ENCODE measurements at places on chromosomes 5 and 9.

DNA sequence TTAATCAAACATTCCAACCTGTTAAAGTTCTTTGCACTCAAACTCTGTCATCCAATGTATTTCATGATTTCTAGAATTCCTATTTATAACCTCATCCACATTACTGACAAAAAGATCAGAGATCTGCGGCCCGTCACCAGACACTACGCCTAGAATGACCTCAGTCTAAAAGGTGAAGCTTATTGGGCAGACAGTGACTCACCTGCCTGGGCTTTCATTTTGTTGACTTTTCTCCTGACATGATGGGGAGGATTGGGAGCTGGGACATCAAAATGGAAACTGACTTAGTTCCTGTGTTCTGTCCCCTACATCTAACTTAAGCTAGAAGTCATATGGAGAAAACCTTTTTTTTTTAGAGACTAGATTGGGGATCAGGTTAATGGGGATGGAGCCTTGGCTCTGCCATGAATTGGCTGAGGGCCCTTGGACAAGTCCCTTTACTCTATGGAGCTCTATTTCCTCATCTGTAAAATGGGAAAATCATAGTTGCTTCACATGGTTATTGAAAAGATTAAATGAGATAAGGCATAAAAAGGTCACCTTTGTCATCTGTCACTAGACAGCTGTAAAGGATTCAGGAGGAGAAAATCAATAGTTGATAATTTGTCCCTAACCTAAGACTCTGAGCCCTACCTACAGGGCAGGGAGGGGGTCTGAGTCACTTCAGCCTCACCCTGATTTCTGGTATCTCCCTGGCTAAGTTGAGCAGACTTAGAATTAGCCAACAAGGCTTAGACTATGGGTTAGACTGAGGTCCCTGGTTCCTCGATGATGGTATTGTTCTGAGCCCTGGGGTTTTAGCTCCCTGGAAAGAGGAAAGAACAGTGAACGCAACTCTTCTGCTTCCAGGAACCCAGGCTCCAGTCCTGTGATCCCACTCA is 224.8 kb upstream of the TBC1D2 start:
- DNase-seq: no peak

- no peak for DNase-seq
These were observed 445.0 kb upstream of the DMAC1 start for GRCh38 chr9:8244505-8245092.

DNA sequence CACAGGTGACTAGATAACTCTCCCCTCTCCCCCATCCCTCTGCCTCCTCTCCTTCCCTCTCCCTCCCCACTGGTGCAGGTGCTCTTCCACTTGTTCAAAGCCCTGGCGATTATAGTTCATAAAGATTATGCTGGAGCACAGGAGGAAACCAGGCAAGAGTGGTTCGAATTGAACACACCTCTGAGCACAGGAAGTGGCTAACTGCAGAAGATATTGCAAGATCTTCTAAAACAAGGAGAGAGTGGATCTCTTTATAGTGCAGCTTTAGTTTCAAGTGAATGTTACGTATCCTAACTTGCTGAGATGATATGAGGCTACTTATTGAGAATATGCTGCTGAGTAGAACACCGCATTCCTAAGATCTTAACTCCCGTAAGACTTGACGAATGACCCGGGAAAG is 178.4 kb downstream of the GOLPH3 start:
- DNase-seq: no peak

DNA sequence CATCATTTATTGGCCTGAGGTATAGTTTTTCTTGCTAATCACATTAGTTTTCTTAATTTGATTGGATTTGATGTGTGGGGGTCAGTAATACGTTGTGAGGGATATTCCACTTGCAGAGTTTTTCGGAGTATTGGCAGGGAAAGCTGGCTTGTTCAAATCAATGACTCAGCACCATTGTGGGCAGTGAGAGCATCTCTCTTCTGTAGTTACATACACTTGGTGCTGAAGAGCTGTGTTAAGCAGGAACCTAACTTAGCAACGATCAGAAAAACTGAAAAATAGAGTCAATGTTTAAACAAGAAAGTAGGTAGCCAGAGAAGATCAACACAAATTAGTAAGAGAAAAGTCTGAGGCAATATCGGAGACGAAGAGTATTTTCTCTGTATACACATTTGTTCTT is 344.6 kb upstream of the EDIL3 start:
- DNase-seq: no peak

DNA sequence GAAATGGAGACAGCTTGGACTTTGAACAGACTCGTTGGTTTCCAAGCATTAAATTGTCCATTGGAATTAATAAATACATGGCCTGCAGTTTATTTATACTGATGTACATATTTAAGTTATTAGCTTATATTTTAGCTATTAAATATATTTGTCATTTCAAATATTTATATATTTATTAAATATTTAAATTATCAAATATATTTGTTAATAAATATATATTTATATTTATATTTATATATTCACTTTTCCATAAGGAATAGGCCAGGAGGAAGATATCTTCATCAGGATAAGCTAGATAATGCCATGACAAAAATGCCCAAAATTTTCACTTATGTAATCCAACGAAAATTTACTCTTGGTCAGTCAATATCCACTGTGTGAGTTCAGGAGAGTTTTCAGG is 229.9 kb downstream of the ZNF608 start:
- DNase-seq: no peak

DNA sequence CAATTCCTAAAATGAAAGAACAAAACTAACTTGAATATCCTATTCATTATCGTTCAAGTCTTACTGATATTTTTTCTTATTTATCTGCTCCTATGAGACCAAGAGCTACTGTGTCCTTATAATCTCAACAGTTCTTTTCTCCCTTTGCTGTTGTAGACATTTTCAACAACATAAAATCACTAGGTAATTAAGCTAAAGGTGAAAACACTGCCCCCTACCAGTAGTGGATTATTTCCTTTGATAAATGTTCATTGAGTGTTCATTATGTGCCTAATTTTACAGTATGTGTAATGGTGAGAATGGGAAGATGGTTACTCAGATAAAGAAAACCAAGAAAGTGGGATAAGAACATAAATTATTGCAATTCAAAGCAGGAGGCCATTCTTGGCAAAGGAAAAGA is 41.4 kb upstream of the PAPPA start:
- DNase-seq: no peak

- no peak for DNase-seq
These were observed 159.9 kb downstream of the CSNK1G3 start for GRCh38 chr5:123671711-123672456.

DNA sequence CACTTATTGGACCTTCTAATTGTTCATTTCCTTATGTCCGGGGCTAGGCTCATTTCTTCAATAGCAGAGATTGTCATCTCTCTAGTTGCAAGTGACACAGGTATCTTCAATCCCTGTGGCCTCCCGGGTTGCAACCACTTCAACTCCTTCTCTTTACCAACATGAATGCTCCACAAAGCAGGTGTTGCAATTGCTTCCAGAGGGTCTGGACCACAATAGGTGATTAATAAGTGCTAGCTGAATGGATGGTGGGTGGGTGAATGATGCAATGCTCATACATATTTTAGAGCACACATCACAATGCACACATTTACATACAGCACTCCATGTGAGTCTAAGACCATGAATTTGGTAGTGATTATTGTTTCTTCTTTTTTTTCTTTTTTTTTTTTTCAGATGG is 2.6 kb downstream of the CEMIP2 start:
- DNase-seq: no peak

All from stimulated activated CD8-positive, alpha-beta memory T cell treated with anti-CD3 and anti-CD28 coated beads, Interleukin-4, amount 100 ng/mL, for 4 hours (primary cell).